ENCODE measurements at places on chromosomes 7 and 10. TPM values are rescaled to one million over a fixed set of nuclear protein-coding genes. Genes with fewer than 3 reads are reported as not detected.

DNA sequence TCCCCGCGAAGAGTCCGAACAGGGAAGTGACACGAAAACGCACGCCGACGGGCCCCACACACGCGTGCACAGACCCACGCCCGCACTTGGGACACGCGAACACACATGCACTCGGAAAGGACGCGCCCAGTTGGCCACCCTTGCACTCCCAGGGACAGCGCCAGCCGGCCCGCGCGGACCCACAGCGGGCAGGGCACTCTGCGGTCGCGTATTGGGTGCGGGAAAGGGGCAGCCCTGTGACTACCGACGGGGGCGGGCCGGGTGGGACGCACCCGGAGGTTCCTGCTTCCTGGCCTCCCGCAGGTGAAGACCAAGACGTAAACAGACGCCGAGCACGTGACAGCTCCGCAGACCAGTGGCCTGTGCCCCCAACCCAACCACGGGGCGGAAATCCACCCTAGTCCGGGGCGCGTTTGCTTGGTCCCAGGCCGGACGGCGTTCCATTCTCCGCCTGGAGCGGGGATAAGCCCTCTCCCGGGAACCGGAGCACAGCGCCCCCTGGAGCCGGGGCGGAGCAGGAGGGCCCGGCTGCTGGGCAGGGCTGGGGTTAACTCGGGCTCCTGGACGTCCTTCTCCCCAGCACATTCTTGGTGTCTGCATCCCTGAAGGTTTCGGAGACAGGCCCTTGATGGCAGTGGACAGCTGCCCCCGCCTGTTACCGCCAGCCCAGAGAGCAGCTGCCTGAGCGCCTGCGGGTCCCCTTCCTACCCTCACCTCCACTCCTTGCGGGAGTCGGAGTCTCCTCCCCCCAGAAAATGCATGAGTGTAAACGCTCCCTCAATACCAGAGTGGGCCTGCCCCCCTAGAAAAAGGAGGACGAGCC, 2.0 kb upstream of the LZTS2 start:
- no peak for DNase-seq

DNA sequence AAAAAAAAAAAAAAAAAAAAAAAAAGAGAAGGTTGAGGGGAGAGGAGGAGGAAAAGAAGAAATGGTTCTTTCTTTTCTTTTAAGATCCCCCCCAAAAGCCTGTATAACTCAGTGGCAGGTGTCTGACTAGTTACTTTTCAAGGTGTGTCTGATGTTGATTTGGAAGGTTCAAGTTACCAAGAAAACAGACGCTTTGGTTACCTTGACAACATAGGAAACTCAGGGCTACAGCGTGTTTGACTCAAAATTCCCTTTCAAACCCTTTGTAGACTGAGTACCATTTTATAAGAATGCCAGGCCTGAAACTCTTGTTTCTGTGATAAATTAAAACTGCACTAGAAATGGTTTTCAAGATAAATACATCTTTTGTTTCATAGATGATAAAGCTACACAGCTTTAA, 286.8 kb downstream of the SKIDA1 start:
- DNase-seq = no peak

- DNase-seq = no peak
Measured at GRCh38 chr10:45224219-45224841, 91.1 kb downstream of the OR13A1 start.

- no peak for DNase-seq
Measured at GRCh38 chr7:158815083-158815799, 14.1 kb downstream of the ESYT2 start.

- no peak for DNase-seq
Measured at GRCh38 chr7:47816647-47817046, 131.6 kb downstream of the PKD1L1 start.

DNA sequence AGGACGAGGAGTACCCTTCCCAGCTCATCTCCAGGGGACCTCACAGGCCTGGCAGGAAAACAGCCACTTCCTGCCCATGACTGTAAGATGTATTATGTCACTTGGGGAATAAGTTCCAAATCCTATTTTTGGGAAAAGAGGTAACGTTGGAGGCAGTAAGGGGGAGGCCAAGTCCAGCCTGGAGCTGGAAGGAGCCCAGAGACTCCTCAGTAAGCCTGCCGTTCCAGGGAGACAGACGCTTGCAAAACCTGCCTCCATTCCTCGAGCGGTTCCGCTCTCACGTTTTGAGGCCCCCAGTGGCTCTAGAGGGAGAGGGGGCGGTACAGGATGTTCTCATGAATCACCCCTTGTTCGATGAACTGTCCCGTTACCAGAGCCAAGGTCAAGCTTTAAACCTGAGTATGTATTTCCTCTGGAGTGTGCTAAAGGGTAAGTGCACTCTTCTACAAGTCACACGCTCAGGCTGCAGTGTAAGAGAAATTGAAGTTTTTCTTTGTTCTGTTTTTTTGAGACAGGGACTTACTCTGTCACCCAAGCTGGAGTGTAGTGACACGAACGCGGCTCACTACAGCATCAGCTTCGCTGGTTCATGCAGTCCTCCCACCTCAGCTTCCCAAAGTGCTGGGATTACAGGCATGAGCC, 45.5 kb upstream of the CYTH3 start:
- DNase-seq = no peak

DNA sequence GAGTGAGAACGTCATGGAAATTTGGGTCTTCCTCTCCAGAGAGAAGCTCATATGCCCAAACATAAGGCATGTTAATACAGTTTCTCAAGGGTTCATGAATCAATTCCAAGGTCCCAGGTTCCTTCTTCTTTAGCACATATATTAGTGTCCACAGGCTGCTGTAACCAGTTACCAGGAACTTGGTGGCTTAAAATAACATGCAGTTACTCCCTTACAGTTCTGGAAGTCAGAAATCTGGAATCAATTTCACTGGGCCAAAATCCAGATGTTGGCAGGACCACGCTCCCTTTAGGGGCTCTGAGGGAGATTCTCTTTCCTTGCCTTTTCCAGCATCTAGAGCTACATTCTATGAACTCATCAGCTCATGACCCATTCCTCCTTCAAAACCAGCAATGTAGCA, 64.8 kb downstream of the MRC1 start:
- no peak for DNase-seq

DNA sequence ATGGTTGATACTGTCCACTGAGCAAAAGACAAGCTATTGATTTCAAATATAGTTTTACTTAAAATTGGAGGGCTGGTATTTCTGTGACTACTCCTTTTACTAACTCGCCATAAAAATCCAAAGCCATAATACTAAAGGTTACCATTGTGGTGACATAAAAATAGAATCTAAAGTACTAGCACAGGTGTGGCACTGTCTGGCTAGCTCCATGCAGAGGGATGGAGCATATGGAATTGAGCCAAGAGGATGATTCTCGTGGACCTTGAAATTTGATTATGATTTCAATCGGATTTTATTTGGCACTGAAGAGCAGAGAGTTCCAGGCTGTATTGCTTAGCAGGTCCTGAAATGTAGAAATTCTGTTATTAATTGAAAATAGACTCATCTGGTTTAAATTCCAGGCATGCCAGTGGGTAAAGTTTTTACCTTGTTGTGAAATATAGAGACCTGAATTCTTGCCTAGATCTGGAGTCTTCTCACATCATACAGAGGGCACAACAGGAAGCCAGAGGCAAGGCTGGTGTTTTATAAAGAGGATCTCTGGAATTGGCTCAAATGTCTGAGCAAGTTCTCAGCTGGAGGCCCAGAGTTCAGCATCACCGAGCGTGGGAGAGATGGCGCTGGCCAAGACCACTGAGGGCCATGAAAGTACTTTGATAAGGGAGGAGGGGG, 29.9 kb upstream of the DLD start:
- no peak for DNase-seq

DNA sequence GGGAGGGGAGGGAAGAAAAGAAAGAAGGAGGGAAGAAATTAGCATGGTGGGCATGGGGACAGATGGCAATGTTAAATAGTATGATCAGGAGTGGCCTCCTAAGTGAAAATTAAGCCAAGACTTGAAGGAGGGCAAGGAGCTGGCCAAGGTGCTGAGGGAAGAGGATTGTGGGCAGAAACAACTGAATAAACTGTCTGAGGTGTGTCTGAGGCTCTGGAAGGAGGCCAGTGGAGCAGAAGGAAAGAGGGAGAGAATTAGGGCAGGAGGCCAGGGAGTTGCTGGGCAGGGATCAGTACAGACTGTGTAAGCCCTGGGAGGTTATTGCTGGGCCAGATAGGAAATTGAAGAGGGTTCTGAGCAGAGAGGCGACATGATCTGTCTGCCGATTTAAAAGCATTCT, 40.6 kb upstream of the VKORC1L1 start:
- no peak for DNase-seq

CACNA2D1 gene
- total RNA-seq = 18.8 TPM

TET1 gene
- 2.4 TPM for total RNA-seq

ARF5 gene
- 259 TPM for total RNA-seq

TAC1 gene
- not detected for total RNA-seq

EBF3 gene
- total RNA-seq = 2.0 TPM

ITIH2 gene
- not detected for total RNA-seq
